ENCODE measurements at places on chromosomes 6 and 20.
A peak's percentile ranks its signal among the peaks of the same experiment; 100 is the strongest.

GRCh38 chr6:111939902-111940301, 66.7 kb upstream of the FYN start:
- DNase-seq, result peak; percentile 94

DNA sequence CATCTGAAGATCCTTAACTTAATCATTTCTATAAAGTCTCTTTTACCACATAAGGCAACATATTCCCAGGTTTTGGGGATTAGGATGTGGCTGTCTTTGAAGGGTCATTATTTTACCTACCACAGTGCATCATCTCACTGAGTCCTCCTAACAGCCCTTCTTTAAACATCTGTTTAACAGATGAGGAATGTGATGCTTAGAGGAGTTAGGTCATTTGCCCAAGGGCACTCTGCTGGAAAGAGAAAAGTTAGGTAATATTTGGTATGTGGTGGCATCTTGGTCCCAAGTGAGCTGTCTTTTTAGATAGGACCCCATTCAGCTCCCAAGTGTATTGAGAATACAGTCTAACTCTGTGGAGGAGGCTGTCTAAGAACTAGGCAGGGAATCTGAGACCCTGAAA, 11.0 kb downstream of the MMP24 start:
- peak; percentile 12 for DNase-seq

DNA sequence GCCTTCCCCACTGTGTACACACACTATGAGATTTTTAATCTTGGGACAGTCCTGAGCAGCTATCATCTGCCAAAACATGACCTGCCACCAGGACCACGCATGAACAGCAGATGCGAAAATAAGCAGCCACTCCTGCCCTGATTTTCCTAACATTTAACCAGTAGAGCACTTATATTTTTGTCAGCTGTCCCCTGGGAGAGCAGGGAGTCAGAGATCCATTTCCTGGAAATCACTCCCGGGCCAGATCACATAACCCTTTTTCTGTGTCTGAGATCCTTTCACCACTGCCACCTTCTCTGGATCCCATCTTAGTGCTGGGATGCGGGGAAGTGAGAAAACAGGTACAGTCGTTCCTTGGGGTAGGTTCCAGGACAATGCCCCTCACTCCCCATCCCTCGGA, 5.7 kb downstream of the SDCBP2 start:
- no peak for DNase-seq

DNA sequence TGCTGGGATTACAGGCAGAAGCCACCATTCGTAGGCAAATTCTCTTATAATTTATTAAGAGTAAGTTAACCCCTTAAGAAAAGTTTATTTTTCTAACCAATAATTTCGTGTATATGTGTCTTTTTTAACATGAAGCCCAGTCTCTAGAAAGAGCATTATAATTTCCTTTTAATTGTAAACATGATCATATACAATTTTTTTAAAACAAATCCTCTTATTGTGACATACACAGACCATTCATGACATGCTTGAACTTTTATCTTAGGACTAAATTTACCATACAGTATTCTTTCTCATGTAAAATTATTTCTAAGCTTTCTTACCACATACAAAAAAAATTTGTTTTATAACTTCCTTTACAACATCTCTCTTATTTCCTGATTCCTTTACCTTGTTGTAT, 6.7 kb downstream of the ACOT13 start:
- no peak for DNase-seq

DNA sequence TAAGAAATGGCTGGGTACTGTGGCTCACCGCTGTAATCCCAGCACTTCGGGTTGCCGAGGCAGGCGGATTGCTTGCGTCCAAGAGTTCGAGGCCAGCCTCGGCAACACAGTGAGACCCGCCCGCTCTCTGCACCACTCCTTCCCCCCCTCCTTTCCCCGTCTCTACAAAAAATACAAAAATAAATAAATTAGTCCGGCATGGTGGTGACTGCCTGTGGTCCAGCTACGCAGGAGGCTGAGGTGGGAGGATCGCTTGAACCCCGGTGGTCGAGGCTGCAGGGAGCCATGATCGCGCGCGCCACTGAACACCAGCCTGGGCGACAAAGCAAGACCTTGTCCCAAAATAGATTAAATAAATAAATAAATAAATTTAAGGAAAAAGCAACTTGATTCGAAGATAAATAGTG, 448 bp upstream of the RNF114 start:
- no peak for DNase-seq

DNA sequence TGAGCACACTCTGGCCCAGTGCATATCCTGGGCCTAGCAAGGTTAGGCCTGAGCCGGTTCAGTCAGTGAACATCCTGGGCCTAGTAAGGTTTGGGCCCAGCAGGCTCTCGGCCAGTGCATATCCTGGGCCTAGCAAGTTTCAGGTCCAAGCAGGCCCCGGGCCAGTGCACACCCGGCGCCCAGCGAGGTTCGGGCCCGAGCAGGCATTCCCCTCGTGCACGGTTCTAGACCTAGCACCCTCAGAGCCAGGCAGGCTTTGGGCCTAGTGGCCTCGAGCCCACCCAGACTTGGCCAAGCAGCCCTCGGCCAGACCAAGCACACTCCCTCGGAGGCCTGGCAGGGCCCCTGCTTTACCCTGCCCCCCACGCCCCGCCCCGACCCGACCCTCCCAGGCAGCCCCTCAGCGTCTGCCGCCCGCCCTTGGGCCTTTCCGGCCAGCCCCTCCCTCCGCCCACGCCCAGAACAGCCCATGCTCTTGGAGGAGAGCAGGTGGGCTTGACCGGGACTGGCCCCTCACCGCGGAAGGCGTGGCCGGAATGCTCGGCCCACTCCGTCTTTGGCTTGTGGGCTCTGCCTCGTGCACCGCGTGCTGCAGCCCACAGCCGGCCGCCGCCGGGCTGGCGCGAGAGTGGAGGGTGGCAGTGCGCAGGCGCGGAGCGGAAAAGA, at the start of gene CTCFL:
Gene CTCFL (minus strand): TSS at position 630 of the 666 bp plus-strand sequence. CDS start 935 bp downstream, outside the sequence.
- DNase-seq, result no peak

- no peak for DNase-seq
Observed at GRCh38 chr6:28673787-28674671, 148.3 kb downstream of the GPX5 start.

DNA sequence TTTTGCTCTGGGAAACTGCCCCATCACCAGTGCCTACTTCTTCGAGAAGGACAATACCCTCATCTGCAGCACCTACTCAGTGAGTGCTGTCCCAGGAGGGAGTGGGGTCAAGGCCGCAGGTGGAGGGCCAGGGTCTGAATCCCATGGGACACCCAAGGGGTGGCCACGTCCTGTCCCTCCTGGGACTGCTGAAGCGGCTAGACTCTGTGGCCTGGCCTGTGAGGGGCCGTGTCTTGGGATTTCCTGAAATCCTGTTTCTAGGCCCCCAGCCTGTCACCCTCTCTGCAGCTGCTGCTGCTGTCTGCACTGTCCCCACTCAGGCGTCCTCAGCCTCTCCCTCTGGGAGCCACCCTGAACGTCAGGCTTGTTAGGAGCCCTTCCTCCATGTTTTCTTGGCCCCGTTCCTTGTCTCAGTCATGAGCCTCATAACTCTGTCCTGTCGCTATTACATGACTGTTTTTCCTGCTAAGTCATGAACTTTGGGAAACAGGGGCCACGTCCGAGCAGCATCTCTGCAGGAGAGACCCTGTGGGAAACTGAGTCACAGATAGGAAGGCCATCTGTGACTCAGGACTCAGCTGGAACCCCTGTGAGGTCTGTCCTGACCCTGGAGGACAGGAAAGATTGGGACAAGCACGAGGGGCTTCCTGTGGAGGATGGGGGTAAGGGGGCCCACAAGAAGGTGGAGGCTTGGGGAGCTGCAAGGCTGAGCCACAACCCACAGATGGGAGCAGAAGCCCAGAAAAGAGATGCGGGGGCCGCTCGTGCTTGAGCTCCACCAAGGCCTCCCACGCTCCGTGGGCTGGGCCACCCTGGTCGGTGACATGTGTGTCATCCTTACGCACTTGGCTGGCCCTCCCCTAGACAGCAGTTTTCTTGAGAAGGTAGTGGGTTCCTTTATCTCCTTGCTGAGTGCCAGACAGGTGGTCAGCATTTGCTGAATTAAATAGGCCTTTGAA, 49.9 kb downstream of the EFCAB8 start:
- DNase-seq, result no peak

DNA sequence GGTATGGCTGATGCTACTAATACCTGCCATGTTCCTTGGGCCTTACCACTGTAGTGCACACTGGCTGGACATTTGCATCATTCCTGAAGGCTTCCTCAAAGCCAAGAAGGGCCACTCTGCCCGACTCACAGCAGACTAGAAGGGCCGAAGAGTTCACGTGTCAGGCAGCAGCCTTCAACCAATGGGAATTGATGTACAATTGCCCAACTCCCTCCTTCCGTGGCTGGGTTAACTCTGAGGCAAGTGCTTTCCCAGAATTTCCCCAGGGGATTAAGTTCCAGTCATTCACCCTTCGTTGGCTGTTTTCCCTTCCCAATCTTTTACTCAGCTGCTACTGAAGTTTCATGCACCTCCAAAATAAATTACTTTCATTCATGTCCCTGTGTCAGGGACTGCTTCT, 29.8 kb downstream of the PSMB9 start:
- DNase-seq, result no peak

Data from AML-193 (cell line).